ENCODE measurements at places on chromosomes 3 and 15.

DNA sequence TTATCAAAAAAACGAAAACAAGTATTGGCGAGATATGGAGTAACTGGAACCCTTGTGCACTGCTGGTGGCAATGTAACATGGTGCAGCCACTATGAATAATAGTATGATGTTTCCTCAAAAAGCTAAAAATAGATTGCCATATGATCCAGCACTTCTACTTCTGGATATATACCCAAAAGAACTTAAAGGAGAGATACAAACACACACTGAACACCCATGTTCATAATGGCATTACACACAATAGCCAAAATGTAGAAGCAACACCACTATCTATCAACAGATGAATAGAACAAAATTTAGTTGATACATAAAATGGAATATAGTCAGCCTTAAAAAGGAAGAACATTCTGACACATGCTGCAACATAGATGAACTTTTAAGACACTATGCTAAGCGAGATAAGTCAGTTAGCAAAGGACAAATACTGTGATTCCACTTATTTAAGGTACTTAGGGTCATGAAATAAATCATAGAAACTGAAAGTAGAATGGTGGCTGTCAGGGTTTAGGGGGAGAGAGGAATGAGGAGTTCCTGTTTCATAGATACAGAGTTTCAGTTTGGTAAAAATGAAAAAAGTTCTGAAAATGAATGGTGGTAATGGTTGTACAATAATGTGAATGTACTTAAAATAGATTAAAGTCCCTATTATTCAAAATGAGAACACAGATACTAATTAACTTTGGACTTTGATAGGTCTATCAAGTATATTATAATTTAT lies 59.4 kb upstream of the IMPG2 start:
- DNase-seq = no peak

GRCh38 chr3:32951410-32951811 lies at the start of gene CCR4:
Gene CCR4, plus strand, starts transcription at chr3:32951644. Its CDS starts 1,779 bp downstream, at chr3:32953423.
- peak; percentile 21 for DNase-seq

- no peak for DNase-seq
Observed at GRCh38 chr15:27705056-27705455, 394.1 kb downstream of the OCA2 start.

DNA sequence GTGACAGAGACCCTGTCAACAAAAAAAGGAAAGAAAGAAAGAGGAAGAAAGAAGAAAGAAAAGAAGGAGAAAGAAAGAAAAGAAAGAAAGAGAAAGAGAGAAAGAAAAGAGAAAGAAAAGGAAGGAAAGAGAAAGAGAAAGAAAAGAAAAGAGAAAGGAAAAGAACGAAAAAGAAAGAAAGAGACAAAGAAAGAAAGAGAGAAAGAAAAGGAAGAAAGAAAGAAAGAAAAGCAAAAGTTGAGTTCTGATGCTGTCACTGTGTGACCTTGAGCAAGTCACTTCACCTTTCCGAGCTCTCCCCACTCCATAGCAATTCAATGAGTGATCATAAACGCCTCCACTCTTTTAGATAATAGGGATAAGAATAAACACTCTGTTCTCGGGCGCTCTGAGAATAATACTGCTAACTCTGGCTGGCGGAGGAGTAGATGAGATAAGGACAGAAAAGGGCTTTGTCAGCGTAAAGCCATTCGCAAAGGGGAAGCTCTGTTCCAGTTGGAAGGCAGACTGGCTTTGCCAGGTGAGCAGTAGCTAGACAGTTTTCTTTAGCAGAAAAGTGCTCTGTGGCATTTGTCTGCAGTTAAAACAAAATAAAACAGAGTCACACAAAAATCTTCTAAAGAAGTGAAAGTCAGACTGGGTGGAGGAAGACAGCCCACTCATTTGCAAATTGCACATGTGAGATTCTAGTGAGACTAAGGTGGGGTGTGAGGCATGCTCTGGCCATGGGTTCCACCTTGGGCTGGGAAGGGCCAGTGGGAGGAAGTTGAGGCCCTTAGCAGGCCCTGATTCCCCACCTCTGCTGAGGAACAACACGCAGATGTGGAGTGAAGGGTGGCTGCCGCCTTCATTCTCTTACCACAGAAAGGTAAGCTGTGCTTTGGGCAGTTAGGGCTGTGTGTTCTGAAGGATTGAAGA lies 9.6 kb upstream of the FLNB start:
- DNase-seq = peak; percentile 60

GRCh38 chr15:71124937-71125790 lies 9.9 kb downstream of the THSD4 start:
- DNase-seq = no peak

DNA sequence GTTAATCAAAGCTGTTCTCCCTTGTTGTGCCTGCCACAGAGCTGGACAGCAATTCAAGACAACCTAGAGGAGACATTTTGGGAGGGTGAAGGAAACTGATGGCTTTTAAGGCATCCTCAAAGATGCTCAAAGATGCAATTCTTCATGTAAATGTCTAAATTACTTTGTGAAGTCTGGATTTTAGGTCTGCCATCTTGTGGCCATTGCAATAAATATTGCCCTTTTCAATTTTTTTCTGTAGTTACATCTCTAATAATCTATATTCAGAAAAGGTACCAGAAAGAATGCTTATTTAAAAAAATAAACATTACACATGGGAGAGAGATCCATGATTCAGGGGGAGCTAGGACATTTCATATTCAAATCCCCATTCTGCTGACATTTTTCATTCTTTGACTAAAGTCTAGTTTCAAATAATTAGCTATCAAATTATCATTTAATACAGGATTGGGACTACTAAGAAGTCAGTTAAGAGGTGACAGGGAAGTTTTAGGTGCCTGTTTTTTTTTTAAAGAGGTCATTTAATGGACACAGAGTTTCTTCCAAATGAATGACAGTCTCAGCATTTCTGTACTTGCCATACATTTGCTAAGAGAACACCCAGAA lies 259.8 kb upstream of the WNT5A start:
- DNase-seq = peak; percentile 40

- DNase-seq = no peak
Observed at GRCh38 chr3:53169045-53169831, 8.2 kb downstream of the PRKCD start.

- no peak for DNase-seq
Observed at GRCh38 chr3:105431200-105431599, 64.5 kb downstream of the ALCAM start.

DNA sequence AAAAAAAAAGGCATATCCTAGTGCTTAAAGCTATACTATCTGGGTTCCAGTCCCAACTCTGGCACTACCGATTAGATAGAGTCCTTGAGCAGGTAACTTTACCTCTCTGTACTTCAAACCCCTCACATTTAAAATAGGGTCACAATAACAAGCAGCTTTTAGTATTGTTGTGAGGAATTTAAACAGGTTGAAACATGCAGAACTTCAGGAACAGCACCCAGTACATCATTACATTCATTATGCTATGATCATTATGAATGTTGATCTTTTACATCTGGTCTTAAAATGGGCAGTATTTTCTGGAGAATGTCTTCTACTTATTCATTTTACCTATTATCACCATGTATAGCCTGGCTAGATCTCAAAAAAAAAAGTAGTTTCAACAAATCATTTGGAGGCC lies 176.1 kb upstream of the CCDC54 start:
- no peak for DNase-seq

DNA sequence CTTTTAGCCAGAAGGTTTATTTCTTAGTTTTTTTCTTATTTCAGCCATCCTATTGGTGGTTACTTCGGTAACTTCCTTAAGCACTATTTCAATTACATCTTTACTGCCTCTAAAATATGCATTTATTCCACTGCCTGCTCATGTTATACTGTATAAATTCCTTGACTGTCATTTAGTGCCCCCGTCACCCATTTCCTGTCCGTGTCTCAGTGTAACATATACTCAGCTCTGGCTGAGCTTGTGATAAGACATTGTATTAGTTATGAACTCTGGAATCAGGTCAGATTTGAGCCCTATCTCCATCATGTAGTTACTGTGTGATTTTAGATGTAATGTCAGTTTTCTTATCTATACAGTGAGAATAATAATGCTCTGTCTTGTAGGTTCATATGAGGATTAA lies 24.2 kb downstream of the PIAS1 start:
- no peak for DNase-seq

DNA sequence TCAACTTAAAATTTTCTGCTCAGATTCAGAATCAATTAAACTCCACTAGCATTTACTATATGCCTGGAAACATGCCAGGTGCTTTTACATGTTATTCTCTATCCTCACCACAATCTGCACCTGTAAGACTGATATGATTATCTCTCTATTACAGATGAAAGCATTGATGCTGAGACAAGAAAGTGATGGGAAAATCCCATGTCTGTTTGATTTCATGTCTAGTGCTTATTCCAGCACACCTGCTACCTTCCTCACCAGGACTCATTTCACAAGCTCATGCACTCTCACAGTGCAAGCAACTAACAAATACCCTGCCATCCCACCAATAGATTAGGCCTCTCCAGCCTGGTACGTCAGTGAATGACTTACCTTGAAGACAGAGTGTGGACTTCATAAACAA lies 25.0 kb upstream of the BCL6 start:
- DNase-seq = no peak

DNA sequence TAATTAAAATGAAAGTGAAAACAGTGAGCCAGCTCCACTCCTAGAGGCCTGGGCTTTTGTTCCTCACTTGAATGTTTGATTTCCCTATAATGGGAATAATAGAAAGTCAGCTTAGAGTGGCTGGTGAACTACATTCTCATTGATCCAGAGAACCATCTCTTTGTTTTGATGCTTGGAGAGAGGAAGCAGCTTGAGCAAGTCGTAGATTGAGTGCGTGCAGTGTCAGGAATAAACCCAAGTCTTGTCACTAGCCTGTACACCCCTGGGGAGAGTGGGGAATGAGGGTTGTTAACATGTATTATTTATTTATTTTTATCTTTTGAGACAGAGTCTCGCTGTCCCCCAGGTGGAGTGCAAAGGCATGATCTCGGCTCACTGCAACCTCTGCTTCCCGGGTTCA lies 885 bp upstream of the LSG1 start:
- DNase-seq = peak; percentile 13

DNA sequence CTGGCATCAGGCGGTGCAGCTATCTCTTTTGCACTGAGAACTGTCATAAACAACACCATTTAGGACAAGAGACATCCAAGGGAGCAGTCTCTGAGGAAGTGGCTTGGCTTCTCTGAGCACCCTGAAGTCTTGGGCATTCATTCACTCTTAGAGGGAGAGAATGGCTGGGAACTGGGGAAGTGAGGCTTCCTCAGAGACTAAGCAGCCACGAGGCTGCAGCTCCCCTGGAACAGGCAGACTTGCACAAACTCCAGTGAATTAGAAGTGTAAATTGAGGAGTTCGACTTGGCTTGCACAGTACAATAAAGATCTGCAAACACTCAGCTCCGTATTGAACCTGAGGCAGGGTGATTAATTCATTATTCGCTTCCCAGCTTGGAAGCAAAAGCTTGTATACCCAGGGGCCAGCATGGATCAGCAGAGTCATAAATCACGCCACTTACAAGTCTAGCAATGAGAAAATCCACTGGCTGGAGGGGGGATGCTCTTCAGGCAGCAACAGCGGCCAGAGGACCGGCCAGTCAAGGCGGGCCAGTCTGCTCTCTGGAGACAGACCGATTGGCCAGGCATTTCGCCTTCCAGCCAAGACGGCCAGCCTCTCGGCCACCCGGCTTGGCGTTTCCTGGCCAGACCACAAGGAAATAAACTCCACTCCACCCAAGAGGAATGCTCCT lies 118.8 kb upstream of the ADPGK start:
- DNase-seq = peak; percentile 59

- DNase-seq = peak; percentile 67
Observed at GRCh38 chr15:59437817-59438624, at the start of gene FAM81A. Gene FAM81A, plus strand, starts transcription at chr15:59438186. Its CDS starts 20,441 bp downstream, at chr15:59458627.

- DNase-seq = no peak
Observed at GRCh38 chr3:181974198-181974597, 262.5 kb downstream of the SOX2 start.

DNA sequence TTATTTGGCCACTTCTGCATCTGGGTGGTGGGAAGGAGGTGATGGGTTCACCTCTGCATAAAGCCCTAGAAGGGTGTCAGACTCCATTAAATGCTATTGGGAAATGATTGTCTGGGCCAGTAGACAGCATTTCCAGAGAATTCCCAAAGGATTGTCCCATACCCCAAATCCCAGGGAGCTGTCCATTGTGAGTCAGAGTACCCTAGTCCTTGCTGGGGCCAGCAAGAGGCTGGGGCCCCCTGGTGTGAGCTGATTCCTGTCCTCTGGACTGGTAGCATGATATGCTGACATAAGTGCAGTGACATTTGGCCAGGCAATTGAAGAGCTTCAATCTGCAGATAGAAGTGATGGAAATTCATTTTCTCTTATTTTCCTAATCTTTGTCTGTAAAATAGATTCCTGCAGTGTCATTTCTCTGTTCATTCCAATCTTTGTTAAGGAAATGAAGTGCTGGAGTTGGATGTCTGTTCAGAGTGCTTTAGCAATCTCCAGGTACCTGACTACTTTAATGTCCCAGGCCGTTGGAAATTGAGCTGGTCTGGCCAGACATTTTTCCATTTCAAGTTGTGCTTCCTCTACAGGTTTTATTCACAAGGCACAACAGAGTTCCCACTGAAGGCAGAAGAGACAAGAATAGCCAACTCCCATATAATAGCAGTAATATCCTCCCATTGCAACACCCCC lies 91.2 kb downstream of the RPLP1 start:
- no peak for DNase-seq

GRCh38 chr3:56253941-56254665 lies 214.2 kb downstream of the ERC2 start:
- no peak for DNase-seq

DNA sequence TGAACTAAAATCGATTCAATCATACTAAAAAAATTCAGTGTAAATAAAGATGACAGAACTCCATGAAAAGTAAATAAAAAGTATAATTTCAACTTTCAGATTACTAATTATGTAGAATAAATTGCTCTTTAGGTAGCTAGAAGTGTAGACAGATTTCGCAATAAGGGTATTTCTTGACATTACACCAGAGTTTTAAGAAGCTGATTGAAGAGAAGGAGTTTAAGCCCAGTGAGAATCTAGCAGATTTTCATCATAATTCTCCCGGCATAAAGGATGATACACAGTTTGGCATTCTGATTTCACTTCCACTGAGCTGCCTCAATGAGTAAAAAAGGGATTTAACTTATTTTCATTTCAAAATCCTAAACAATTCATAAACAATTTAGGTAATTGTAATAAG lies 259.2 kb downstream of the NEK10 start:
- DNase-seq = no peak

GRCh38 chr15:25054943-25055342 lies 100.2 kb downstream of the SNRPN start:
- DNase-seq = no peak

DNA sequence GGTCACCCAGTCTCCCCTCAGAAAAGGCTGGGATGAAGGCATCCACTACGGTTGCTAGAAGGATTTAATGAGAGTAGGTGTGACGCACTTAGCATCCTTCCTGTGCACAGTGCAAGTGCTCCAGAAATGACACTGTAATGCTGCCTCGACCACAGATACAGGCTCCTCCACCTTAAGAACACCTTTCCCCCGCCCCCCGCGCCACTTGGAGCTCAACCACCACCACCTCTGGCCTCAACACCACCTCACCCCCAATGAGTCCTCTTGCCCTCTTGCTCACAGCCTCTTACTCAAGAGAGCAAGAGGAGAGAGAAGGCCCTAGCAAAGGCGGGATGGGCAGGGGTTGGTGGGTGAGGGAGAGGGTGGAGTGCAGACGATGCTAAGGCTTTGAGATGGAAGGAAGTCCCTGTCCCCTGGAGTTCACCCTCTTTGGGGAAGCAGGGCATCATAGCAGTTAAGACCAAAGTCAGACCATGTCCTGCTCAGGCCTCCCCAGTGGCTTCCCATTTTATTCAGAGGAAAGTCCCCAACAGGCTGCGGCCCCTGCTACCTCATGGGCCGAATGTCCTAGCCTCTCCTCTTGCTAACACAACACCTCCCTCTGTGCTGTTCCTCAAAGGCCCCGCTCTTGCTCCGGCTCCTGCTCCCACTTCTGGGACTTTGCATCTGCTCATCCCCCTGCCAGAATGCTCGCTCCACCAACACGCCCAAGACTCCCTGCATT lies 8.3 kb downstream of the STARD5 start:
- DNase-seq = no peak

Data from fibroblast of pulmonary artery (primary cell).